GDM1 (cell line): ENCODE measurements at places on chromosomes 11 and 22.

- no peak for DNase-seq
These were observed 207.5 kb downstream of the ETS1 start for GRCh38 chr11:128379587-128380580.

DNA sequence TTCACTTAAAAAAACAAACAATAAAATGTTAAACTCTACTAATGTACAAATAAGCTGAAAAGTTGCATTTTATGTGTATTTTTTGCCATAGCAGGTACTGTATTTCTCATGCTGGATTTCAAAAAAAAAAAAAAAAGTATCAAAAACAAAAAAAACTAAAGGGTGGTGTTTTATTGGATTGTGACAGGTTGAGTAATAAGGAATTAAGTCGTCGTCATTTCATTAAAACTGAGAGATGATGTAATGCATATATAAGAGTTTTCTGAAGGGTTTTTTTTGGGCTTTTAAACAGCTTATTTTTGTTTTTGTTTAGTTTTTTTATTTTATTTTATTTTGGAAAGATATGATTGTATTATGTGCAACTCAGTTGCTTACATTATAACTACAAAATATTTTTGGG is 10.9 kb upstream of the ADSL start:
- DNase-seq: no peak

DNA sequence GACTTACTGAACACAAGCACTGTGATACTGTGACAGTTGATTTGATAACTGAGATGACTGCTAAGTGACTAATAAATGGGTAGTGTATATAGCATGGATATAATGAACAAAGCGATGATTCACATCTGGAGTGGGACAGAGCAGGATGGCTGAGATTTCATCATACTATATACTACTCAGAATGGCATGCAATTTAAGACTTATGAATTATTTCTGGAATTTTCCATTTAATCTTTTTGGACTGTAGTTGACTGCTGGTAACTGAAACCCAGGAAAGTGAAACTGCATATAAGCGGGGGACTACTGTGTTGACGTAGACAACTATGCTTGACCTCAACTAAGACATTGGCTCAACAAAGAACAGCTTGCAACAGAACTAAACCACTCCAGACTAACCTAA is 20.0 kb upstream of the NUCB2 start:
- no peak for DNase-seq

- no peak for DNase-seq
These were observed 114.4 kb downstream of the FBXO7 start for GRCh38 chr22:32589007-32589406.

GRCh38 chr11:75734491-75735180 is 17.0 kb downstream of the MOGAT2 start:
- DNase-seq: no peak

GRCh38 chr11:66845143-66845875 is 2.1 kb downstream of the RCE1 start:
- DNase-seq: no peak

DNA sequence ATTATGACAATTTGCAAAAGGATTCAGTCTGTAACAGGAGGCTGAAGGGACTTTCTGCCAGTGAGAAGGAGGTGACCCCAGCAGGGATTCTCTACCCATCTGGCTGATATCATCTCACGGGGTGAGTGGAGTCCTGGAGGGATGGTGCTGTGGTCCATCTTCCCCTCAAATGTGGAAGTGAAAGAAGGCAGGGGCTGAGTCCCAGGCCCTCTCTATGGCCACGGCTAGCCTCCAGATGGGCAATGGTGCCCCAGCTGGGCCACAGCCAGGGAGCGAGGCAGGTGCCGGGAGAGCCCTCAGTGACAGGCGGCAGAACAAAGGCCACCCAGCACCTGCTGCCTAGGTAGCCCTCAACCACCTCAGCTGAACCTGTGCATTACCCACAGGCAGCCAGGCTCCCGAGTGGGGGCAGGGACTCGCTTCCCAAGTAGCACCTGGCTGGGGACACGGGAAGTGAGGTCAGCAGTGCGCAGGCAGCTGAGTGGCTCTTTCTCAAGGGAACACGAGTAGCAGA is 6.7 kb downstream of the NECTIN1 start:
- DNase-seq: no peak

DNA sequence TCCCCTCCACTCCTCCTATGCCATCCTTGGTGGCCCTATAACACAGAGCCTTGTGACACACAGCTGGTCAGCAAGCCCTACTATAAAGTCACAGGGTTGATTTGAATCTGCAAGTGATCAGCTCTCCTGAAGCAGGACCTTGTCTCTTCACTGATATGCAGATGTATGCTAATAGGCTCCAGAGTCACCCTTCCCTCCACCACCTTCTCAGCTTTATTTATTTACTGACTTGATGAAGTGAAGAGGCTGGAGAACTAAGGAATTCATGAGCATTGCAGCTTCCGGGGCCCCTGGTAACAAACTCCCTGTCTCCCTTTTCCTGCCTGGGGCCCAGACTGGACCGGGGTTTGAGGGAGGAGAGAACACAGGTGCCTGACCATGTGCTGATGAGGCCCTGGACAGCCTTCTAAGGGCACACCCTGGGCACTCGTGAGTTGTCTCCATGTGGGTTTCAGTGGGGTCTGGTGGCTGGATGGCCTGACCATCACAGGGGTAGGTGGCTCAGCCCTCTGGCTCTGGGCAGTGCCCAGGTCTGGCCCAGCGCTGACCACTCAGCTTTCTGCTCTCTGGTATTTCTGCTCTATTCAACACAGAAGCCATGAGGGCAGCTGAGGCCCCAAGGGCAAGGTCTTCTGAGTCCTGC is 307.5 kb downstream of the NTM start:
- no peak for DNase-seq

- no peak for DNase-seq
These were observed 34.1 kb upstream of the GLYATL1 start for GRCh38 chr11:58905011-58905720.

DNA sequence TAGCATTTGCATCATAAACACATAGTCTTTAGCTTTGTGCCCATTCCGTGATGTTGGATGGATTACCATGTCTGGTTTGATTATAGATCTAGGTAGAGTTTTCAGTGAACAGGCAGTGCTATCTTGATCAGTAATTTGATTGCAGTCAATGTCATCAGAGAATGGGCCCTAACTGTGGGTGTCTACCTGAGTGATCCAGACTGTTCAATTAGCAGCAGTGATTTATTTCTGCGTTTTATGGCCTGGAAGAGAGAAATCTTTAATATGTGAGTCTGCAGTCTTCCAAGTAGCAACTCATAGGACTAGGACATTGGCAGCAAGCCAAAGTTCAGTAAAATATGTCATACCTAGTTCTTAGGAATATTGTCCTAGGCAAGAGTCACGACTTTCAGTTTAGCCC is 80.3 kb downstream of the CASP12 start:
- DNase-seq: no peak

GRCh38 chr11:120391292-120391691 is 55.1 kb downstream of the ARHGEF12 start:
- no peak for DNase-seq

DNA sequence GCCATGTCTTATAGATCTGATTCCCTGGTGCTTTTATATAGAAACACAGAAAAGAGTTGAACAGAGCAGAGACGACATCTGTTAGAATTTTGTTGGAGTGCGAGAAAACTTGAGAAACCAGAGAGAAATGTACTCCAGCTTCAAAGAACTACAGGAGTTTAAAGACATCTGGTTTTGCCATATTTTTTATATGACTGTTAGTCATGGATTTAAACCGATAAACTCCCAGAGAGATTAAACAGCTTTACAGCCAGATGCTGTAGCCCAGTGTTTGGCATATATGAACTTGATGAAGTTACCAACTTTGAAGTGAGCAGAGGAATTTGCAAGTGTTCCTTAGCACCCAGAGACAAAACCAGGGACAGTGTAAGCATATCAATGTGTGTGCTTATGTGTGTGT is 1083.1 kb downstream of the LRRC4C start:
- DNase-seq: no peak

- no peak for DNase-seq
These were observed 22.0 kb upstream of the P2RY6 start for GRCh38 chr11:73249853-73250783.

- DNase-seq: peak; percentile 68
These were observed 24.7 kb downstream of the IL10RA start for GRCh38 chr11:118010738-118011461.

DNA sequence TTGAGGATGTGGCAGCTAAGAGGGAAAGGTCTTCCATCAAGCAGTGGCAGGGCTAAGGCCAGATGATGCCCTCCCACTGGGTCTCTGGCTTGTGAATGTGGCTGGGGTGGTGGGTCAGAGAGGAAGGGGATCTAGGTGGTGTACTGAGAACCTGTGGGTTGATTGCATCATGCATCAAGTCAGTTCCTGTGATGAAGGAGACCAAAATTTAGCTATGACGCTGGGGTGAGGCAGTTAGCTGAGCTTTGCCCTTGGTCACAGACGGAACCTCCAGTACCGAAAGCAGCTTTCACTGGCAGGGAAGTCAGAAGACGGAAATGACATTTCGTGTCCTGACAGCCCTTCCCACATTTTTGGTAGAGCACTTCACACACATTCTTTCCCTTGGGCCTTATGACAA is 20.7 kb downstream of the ATG16L2 start:
- no peak for DNase-seq

GRCh38 chr11:66849501-66850234 is 6.4 kb downstream of the RCE1 start:
- DNase-seq: no peak

- DNase-seq: no peak
These were observed 51.0 kb downstream of the MIAT start for GRCh38 chr22:26708256-26709009.

- DNase-seq: peak; percentile 76
These were observed 12.8 kb upstream of the ST14 start for GRCh38 chr11:130146796-130147195.

- no peak for DNase-seq
These were observed 60.5 kb downstream of the APIP start for GRCh38 chr11:34855754-34856095.

GRCh38 chr11:105673089-105673488 is 63.2 kb downstream of the GRIA4 start:
- DNase-seq: peak; percentile 1

DNA sequence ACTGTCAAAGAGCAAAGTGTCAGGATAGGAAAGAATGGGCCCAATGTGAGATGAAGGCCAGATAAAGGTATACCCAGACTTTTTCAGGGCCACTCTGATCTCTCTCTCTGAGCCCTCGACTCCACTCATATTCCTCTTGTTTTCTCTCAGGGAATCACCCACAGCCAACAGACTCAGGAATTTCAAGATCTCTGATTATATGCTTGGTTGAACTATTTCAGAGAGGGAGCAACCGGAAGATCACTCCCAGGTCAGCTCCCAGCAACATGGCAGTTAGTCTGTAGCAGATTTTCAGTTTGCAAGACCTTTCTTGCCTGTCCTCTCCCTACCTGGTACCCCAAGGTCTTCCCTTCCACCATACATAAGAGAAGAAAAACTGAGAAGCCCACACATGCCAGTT is 102.5 kb downstream of the C11orf58 start:
- no peak for DNase-seq

- DNase-seq: no peak
These were observed 4.0 kb upstream of the TRMU start for GRCh38 chr22:46331496-46331895.

GRCh38 chr22:37310075-37310606 is 27.8 kb downstream of the CYTH4 start:
- DNase-seq: no peak

GRCh38 chr11:44226945-44227344 is 83.0 kb downstream of the ALX4 start:
- no peak for DNase-seq

DNA sequence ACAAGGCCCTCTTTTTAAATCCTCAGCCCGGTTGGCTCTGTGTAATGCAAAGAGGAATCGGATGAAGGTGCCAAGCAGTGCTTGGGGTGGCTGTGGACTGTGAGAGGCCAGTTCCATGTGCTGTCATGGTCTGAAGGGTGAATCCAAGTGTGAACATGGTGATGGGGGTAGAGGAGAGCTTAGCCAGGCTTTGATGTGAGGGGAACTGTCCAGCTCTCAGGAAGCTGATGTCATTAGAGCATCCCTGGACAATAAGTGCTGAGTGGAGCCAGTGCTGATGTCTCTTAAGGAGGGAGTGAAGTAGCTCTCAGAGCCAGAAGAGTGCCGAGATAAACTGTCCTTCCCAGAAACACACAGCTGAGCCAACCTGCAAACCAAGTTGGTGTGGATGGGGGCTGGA is 53.6 kb downstream of the NAV2 start:
- no peak for DNase-seq

- DNase-seq: no peak
These were observed 70.1 kb downstream of the ARL14EP start for GRCh38 chr11:30393012-30393411.

GRCh38 chr11:1916132-1916985 is 3.1 kb upstream of the TNNT3 start:
- DNase-seq: no peak

DNA sequence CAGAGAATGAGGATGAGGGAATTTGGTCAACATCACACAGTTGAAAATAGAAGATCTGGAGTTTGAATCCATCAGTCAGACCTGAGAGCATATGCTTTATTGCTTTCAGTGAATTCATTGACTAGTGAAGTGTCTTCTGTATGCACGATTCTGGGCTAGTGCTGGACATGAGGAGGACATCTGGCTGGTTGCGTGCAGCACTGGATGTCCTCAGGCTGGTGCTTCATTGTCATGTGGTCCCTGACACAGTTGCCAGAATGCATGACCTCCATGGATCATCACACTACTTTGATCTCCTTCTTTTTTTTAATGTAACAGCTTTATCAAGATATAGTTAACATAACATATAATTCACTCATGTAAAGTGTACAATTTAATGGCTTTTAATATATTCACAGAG is 44.5 kb upstream of the MMP7 start:
- no peak for DNase-seq

GRCh38 chr11:126573325-126573978 is 218.0 kb downstream of the ST3GAL4 start:
- DNase-seq: no peak

- DNase-seq: no peak
These were observed 39.5 kb upstream of the CUL5 start for GRCh38 chr11:107969219-107969618.

DNA sequence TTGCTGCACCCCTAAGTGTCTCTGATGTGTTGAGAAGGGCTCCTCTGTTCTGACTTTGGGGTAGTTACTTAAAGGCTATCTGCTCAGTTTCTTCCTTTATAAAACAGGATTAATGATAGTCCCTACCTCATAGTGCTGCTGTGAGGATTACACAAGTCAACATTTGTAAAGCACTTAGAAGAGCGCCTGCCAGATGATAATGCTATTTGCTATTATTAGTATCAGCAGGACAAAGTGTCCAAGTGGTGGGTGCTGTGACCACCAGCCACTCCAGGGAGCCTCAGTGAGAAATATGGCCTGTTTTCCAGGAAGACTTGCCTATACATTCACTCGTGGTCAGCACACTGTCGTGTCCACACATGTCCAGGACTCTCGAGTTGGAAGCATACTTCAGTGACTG is 16.2 kb downstream of the POU2F3 start:
- no peak for DNase-seq

GRCh38 chr22:29348956-29349355 is 33.5 kb upstream of the RASL10A start:
- no peak for DNase-seq

GRCh38 chr11:122808478-122808869 is 29.8 kb upstream of the CRTAM start:
- DNase-seq: peak; percentile 77
